HT1080 (cell line): ENCODE measurements at places on chromosomes 2 and 18. TPM values are rescaled to one million over a fixed set of nuclear protein-coding genes. Genes with fewer than 3 reads are reported as not detected.

DNA sequence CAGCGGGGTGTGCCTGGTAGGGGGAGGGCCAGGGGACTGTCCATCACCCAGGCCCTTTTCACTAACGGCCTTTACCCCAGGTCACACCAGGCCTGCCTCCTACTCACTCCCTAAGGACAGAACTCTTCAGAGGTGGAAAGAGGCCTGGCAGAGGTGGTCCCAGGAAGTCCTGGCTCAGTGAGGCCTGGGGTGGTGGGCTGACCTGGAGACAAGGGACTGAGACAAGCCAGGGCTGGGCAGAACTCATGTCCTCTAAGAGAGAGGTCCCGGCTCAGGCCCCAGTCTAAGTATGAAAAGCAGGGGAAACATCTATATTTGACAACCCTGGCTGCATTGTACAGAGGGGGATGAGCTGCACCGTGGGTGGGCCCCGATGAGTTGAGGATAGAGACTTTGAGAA, 65.9 kb upstream of the TEX51 start:
- DNase-seq: no peak

GRCh38 chr2:10317646-10318045, 14.9 kb downstream of the HPCAL1 start:
- DNase-seq: no peak

DNA sequence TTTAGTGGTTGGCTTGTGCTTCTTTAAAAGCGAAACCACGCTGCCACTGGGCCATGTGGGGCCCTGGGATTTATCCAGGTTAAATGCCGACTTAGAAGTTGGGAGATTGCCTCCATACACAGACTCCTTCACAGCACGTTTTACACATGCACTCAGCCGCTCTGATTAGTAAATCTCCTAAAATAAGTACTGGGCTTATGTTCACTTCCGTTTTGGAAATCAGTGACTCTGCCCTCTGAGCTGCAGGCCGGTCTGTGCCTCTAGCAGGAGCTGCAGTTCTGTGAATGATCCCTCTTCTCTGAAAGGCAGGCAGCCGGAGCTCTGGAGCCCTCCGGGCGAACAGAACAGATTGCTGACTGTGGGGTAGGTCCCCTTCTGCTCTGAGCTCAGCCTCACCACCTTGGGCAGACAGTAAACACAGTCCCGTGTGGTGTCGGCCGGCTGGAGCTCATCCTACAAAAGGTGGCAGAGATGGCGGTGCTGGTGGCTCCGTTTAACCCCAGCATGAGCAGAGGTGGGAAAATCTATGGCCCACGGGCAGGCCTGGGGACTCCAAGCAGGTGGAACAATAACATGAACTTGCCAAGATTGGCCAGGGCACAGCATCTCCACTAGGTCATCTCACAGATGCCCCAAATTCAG, 9.8 kb upstream of the RAB17 start:
- no peak for DNase-seq

DNA sequence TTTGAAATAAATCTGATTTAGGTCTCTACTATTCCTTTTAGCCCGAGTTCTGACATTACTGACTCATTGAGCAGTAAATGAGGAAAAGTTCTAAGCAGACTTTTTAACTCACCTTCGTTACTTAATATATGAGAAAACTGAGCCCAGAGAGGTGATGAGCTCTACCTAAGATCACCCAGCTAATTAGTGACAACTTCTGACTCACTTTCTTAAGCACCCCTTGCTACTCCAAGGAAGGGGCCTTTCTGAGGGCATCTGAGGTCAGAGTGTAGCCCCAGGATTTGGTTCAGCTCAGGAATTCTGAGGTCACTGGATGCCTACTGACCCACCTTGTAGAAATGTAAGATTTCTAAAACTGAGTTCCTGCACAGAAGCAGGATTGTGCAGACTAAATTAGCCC, 102.2 kb upstream of the FZD5 start:
- DNase-seq: no peak

- no peak for DNase-seq
These were observed 272.7 kb downstream of the SS18 start for GRCh38 chr18:25817546-25818237.

DNA sequence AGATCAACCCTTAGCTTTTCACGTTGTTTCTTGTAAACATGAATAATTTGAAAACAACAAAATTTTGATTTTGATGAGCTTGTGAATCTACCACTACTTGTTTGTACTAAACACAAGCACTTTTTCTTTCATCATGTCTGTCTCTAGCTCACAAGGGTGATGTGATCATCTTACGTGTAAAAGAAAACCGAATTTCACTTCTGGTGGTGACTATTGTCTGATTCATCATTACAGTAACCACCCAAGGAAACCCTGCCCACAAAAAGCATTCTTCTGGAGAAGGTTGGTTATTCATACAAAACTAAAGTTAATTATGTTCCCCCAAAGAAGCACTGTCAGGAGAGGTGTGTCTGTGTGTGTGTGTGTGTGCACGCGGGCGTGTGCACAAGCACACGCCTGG, 285.4 kb downstream of the ZNF516 start:
- DNase-seq: peak; percentile 86

GRCh38 chr2:94986392-94986963, 39.0 kb upstream of the MAL start:
- peak; percentile 31 for DNase-seq

- DNase-seq: no peak
These were observed 94.0 kb upstream of the ATP5MC3 start for GRCh38 chr2:175275539-175275938.

Gene KLHL30
- not detected in 2 replicates for total RNA-seq

Gene LIPG
- total RNA-seq: 0.43 and 0.53 TPM in 2 replicates

Gene IER3IP1
- total RNA-seq: 61.8 and 77.7 TPM in 2 replicates
